ENCODE measurements at places on chromosomes 11 and 22.

DNA sequence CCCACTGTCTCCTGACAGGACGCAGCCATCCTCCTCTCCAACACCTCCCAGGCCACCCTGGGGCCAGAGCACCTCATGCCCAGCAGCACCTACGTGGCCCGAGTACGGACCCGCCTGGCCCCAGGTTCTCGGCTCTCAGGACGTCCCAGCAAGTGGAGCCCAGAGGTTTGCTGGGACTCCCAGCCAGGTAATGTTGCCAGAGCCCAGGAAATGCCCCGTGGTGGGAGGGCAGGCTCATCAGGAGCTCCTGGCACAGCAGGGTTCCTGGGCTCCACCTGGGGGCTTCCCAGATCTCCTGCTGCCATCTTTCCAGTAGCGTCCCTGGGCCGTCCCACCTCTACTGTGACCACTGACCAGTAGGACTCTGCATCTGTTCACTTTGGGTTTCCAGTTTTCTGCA, 16.2 kb downstream of the CSF2RB start:
- no peak for DNase-seq

DNA sequence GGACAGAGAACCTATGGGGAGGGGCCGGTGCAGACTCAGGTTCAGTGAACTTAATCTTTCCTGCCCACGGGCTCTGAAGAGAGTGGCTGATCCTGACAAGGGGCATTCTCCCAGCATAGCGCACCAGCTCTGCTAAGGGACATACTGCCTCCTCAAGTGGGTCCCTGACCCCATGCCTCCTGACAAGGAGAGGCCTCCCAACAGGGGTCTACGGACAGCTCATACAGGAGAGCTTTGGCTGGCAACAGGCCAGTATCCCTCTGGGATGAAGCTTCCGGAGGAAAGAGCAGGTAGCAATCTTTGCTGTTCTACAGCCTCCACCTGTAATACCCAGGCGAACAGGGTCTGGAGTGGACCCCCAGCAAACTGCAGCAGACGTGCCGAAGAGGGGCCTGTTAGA, 394.0 kb downstream of the LRRC4C start:
- no peak for DNase-seq

DNA sequence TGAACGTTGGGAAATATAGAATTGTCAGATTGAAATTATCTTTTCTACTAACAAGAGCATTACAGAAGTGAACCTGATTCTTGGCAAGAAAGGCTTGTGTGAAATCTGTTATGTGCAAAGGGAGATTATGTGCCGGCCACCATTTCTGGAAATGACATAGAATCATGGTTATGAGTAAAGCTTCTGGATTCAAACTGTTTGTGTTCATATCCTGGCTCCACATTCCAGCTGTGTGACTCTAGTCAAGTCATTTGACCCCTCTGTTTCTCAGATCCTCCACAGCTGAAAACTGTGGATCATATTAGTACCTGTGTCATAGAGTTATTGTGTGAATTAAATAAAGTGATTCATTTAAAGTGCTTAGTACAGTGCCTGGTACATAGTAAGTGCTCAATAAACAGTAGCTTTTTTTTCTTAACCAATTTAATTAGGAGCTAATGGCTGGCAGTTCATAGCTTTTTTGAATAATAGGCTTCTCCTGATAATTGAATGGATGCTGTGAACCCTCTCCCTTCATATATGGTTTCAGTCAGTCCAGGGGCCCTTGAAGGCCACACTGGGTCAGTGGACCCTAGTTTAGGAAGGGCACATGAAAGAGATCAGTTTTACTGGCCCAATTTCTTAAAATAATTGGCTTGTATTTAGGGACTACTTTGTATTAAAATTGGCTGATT, 34.6 kb downstream of the EHF start:
- no peak for DNase-seq

DNA sequence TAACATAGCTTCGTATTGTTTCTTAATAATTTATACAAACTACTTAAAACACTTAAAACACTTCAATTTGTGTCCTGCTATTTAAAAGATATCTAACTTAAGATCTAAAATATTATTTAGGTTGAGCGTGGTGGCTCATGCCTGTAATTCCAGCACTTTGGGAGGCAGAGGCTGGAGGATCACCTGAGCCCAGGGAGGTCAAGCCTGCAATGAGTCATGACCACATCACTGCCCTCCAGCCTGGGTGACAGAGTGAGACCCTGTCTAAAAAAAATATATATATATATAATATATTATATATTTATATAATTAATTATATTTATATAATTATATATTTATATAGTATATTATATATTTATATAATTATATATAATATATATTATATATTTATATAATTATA, 4.2 kb upstream of the CTR9 start:
- DNase-seq, result no peak

GRCh38 chr11:111921541-111922230, 3.0 kb downstream of the C11orf52 start:
- DNase-seq, result no peak

DNA sequence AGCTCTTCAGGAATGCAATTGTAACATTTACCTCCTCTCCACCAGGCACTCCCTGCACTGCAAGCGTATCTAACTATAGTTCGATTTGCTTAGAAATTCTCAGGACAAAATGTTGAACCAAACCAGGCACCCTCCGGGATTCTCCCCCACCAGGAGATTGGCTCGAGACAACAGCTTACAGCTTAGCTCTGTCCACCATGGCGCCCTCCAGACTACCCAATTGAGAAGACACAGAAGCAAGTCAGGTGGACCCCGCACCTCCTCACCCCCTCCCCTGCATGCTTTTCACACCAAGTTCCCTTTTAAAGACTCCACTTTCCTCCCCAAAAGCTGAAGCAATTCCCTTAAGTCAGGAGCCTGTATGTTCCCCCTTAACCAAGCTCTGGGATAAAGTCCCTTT, 34.7 kb upstream of the RFPL3 start:
- no peak for DNase-seq

- no peak for DNase-seq
Measured at GRCh38 chr22:27348634-27349033, 452.9 kb downstream of the MN1 start.

DNA sequence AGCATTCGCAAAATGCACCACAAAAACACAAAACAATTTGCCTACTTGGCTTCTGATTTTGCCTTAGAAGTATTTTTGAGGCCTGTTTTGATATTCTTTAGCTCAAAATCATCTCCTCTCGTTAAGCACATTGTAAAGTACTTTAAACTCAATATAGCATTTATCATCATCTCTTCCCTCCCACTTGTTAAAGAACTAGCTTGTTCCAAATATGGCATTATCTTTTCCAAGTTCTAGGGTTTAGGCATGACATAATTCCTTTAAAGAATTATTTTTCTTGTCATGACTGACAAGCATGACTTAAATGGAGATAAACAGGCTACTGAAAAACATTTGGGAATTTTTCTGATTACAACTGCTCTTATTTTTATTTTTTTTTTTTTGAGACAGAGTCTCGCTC, 21.3 kb downstream of the CELF1 start:
- no peak for DNase-seq

GRCh38 chr11:36724742-36725385, 126.8 kb upstream of the RAG2 start:
- no peak for DNase-seq

- no peak for DNase-seq
Measured at GRCh38 chr11:10351765-10352641, 47.1 kb downstream of the ADM start.

- DNase-seq, result no peak
Measured at GRCh38 chr11:61575886-61576861, 4.7 kb downstream of the SYT7 start.

DNA sequence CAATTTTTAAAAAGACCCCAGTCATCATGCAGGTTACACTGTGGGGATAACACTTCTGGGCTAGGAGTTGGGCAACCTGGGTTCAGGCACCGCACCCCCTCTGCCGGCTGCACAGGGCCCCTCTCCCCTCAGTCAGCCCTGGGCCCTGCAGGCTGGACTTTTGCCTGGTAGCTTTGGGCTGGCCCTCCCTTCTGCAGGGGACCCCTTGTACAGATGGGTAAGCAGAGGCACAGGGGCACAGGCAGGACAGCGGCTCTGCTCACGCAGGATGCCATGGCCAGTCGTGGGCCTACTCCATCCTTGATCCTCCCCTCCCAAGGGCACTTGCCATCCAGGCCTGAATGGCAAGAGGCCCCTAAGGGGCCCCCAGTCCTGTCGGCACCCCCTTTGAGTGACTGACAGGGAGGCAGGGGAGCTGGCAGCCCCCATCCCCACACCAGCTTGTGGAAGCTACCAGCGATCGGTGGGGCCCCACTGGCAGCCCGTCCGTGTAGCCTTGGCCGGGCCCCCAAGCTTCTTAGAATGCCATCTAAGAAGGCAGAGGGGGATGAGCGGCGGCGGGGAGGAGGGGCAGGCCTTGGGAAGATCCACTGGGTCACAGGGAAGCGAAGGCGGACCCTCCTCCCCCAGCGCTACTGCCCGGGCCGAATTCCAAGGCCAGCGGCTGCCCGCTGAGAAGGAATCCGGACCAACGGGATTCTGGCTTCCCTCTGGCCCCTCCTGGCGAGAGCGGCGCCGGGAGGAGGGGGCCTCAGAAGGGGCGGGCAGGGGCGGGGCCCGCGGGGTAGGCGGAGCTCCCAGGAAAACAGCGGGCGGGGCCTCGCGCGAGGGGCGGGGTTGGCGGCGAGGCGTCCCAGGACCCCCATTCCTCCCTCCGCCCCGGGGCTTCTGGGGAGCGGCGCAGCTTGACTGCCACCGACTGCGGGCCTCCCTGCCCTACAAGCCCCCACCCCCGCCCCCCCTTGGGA, 6.8 kb upstream of the CHKA start:
- DNase-seq, result no peak

- DNase-seq, result no peak
Measured at GRCh38 chr22:45112136-45112879, 51.4 kb upstream of the NUP50 start.

DNA sequence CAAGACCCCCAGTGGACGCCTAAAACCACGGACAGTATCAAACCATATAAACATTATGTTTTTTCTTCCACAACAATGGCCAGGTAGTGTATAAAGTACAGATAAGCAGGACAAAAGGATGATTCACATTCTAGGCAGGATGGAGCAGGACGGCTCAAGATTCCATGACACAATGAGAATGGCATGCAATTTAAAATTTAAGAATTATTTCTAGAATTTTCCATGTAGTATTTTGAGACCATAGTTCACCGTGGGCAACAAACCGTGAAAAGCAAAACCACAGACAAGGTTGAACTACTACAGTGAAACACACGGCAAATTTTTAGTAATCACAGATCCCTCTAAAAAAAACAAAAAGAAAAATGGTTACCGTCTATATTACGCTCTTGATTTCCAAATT, 7.5 kb downstream of the NARS2 start:
- no peak for DNase-seq

GRCh38 chr22:23762842-23763578, at the start of gene C22orf15:
TSS of gene C22orf15 (plus strand) at chr22:23762990. CDS start at chr22:23763307, 317 bp downstream.
- DNase-seq, result no peak

DNA sequence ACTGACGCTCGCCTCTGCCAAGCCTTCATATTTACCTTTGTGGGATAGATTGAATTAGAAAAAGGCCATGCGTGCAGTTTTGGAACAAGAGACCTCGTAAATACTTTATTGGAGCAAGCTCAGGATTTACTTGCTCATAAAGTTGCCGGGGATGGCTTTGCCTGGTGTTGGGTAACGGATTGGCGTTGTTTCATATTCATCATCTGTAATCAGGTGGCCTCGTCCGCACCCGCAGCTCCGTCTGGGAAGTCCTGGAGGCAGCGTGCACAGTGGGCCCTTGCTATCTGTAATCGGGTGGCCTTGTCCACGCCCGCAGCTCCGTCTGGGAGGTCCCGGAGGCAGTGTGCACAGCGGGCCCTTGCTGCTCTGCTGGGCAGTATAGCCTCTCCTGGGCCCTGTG, 1209.3 kb downstream of the BRD1 start:
- DNase-seq, result no peak

GRCh38 chr11:88175569-88176075, 379 bp upstream of the RAB38 start:
- DNase-seq, result no peak

- no peak for DNase-seq
Measured at GRCh38 chr22:23608583-23608982, 23.5 kb downstream of the DRICH1 start.

GRCh38 chr11:102345904-102346303, 1.1 kb upstream of the BIRC2 start:
- DNase-seq, result no peak

- DNase-seq, result no peak
Measured at GRCh38 chr11:92489826-92490399, 265.3 kb downstream of the FAT3 start.

GRCh38 chr11:32893343-32894148, 935 bp downstream of the QSER1 start:
- DNase-seq, result peak; percentile 26

DNA sequence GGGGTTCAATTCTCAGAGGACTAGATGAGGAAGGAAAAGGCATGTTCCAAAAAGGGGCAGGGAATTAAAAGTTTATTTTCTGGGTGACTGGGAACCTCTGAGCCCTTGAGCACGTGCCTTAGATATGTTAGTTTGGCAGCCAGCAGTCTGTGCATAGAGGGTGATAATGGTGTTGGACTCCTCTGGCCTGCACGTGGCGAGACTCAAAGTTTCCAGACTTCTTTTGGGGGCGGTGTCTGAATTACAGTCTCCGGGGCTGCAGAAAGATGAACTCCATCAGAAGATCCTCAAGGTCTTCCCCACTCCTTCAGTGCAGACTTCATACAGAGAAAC, 861 bp upstream of the ZNRF3 start:
- no peak for DNase-seq

DNA sequence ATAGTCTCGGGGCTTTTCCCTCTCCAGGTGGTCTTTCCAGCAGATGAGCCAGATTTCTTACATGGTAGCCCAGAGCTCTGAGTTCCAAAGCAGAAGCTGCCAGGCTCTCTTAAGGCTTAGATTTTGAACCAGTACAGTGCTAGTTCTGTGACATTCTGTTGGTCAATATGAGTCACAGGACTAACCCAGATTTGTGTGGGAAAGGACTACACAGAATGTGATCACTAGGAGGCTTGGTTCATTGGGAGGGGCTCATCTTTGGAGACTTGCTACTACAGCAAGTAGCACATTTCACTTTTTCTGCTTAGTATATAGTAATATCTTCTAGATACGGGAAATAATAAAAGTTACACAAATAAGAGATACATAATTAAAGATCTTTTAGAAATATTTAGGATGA, 24.1 kb downstream of the RNF214 start:
- DNase-seq, result no peak

GRCh38 chr22:36442506-36443197, 38.8 kb downstream of the TXN2 start:
- DNase-seq, result no peak
